PC-9 (cell line): ENCODE measurements at places on chromosomes 7 and 10. TPM values are rescaled to one million over a fixed set of nuclear protein-coding genes. Genes with fewer than 3 reads are reported as not detected.

BUB3 gene
- 96.5 and 112 TPM in 2 replicates for total RNA-seq

GIMAP8 gene
- not detected in 2 replicates for total RNA-seq

CLCN1 gene
- total RNA-seq, result 0.15 TPM in 1 of 2 replicates, not detected in the other

- no peak overlapping the region for H3K27ac ChIP-seq
- no peaks in the 10 kb centered on the region for H3K36me3 ChIP-seq
- DNase-seq, result no peak
- no peaks in the 10 kb centered on the region for H3K4me1 ChIP-seq
- H3K4me3 ChIP-seq, result no peak overlapping the region
- no peaks in the 10 kb centered on the region for H3K27me3 ChIP-seq
These were observed 97.9 kb downstream of the EMX2 start for GRCh38 chr10:117640406-117640805.

- no peak overlapping the region for H3K4me3 ChIP-seq
- DNase-seq, result no peak
- H3K27me3 ChIP-seq, result no peaks in the 10 kb centered on the region
- H3K4me1 ChIP-seq, result peaks cover 28% of the 10 kb centered on the region
- no peak overlapping the region for H3K27ac ChIP-seq
- no peaks in the 10 kb centered on the region for H3K36me3 ChIP-seq
These were observed 11.4 kb downstream of the SCIN start for GRCh38 chr7:12581897-12582296.

GRCh38 chr10:14074062-14074884 is 256.5 kb downstream of the FRMD4A start:
- no peaks in the 10 kb centered on the region for H3K36me3 ChIP-seq
- DNase-seq, result peak; percentile 91
- no peaks in the 10 kb centered on the region for H3K4me1 ChIP-seq
- H3K4me3 ChIP-seq, result peak overlapping the region; percentile 11; the same call in 1 of the 2 replicates
- no peaks in the 10 kb centered on the region for H3K27me3 ChIP-seq
- H3K27ac ChIP-seq, result no peak overlapping the region

DNA sequence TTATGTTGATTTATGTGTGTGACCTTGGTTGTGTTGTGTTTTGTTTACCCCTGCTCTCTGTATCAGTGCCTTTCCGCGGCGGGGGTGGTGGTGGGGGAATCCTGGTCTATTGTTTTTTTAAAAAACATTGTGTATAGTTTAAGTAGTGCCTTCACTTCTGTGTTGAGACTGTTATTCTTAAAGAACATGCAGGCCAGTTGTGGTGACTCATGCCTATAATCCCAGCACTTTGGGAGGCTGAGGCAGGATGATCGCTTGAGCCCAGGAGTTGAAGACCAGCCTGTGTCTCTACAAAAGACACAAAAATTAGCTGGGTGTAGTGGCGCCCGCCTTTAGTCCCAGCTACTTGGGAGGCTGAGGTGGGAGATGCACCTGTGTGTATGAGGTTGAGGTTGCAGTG is 429.0 kb upstream of the LRGUK start:
- no peaks in the 10 kb centered on the region for H3K4me1 ChIP-seq
- no peaks in the 10 kb centered on the region for H3K27me3 ChIP-seq
- H3K36me3 ChIP-seq, result no peaks in the 10 kb centered on the region
- DNase-seq, result no peak
- no peak overlapping the region for H3K4me3 ChIP-seq

DNA sequence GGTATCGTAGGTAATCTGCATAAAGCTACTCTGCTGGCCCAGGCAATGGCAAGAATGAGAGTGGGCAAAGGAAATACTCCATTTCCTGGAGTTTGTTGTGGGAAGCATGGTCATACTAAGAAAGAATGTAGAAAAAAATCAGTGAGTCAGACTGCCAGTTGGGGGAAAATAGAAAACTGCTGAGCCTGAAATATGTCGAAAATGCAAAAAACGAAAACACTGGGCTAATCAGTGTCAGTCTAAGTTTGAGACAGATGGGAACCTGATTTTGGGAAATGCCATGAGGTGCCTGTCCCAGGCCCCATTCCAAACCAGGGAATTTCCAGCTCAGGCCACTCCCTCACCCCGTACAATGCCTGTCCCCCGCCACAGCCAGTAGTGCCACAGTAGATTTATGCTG is 150.0 kb downstream of the ZNF33B start:
- no peak overlapping the region for H3K4me3 ChIP-seq
- 0 out of 2 replicates have a peak, but pooled peaks cover under 1% of the 10 kb centered on the region for H3K27me3 ChIP-seq
- DNase-seq, result no peak
